RKO (cell line): ENCODE measurements at places on chromosomes 2 and 18.

GRCh38 chr2:6924101-6924923 lies 7.1 kb downstream of the RNF144A start:
- DNase-seq = no peak

GRCh38 chr2:12201369-12201768 lies 454.9 kb downstream of the LPIN1 start:
- DNase-seq = no peak

DNA sequence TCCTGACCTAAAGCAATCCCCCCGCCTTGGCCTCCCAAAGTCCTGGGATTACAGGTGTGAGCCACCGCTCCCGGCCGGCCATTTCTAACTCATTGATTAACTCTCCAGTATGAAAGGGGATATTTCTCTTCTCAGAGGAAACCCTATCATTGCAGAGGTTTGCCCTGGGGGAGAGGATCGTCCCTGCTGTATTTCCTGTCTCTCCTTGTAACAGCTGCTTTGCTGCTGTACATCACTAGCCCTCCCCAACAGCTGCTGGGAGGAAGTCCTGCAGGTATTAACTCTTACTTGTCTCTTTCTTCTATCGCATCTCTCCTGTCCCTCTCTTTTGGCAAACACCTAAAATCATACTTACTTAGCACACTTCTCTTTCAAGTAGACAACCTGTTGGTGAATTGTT lies 219.0 kb upstream of the DSEL start:
- no peak for DNase-seq

- DNase-seq = peak; percentile 97
Observed at GRCh38 chr2:201233192-201233811, 27.0 kb upstream of the CASP8 start.

GRCh38 chr2:176501617-176502016 lies 232.4 kb downstream of the MTX2 start:
- no peak for DNase-seq

DNA sequence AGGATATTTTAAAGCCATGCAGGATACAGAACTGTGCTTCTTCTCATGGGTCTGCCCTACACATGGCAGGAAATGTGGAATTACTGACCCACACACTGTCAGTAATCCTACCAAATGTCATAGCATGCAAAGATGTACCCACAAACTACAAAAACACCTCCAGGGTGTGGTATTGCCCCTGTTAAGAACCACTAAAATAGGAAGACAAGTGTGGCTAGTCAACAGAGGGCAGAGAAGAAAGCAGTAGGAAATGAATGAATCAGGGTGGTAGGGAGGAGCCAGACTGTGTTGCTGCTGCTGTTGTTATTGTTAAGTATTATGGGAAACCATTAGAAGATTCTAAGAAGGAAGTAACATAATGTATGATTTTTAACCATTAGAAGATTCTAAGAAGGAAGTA lies 556.7 kb upstream of the ACVR2A start:
- DNase-seq = no peak

- DNase-seq = no peak
Observed at GRCh38 chr18:54250846-54251261, 18.5 kb upstream of the POLI start.

- DNase-seq = no peak
Observed at GRCh38 chr2:200253639-200254038, 52.9 kb upstream of the SPATS2L start.

GRCh38 chr2:233262562-233262961 lies 11.1 kb downstream of the ATG16L1 start:
- DNase-seq = no peak

- DNase-seq = no peak
Observed at GRCh38 chr2:55137024-55137958, 87.0 kb upstream of the RTN4 start.

DNA sequence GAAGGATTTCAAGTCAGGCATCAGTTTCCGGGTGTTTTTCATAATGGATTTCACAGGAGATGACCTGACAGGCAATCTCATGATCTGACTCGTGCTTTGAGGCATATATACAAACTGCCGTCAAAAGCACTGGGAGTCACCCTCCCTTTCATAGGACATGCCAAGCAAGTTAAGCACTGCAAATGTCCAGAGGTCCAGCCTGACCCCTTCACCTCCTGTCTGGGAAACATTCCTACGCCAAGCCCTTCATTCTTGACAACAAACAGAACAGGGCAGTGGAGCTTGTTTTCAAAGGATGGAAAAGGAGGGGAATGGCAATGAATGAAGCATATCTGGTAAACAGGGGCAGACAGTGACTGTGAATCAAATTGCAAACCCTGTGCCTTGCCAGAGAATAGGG lies 963.6 kb downstream of the BCL11A start:
- no peak for DNase-seq

DNA sequence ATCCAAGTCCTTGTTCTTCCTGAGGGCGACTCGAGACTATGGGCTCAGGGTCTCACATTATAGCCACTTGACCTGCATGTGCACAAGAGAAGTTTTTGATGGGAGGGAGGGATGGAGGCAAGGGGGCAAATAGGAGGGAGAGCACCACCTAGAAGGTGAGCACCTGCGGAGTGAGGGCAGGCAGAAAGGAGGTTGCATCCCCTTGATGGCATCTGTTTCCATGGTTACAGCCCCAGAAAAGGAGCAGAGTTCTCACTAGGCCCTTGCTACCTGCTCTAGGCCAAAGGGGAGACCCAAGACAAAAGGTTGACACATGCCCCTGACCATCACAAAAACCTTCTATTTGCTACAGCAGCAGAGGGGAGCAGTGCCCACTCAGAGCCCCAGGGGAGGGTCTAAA lies 131.5 kb upstream of the SERTAD2 start:
- DNase-seq = no peak

DNA sequence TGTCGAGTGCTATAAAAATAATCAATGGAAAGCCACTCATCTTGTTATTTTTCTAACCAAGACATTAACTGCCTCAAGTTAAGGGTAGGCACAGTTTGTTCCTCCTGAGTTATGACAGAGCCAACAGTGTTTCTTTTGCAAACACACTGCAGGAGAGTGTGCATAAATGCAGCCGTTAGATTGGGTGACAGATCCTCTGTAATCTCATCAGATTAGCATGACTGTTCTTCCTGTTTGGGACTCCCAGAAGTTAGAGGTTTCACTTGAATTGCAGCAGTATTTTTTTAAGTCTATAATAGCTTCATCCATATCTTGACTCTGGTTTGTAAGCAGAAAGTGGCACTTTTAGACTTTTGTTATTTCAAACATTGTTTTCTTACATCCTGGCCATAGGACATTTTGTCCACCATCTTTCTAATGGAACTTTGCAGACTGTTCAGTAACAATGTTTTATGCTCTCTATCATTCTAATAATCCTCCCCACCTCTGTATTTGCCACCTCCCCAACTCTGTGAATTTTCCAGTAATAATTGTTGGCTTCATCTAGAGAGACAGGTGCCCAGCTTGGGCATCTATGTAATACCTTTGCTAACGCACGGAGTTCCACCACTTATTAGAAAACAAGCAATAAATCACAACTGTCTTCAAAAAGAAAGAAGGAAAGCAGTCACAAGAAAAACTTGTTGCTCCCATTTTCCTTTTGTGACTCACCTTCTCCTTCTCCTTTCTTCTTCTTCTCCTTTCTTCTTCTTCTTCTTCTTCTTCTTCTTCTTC lies 560.0 kb downstream of the ADCYAP1 start:
- DNase-seq = no peak

DNA sequence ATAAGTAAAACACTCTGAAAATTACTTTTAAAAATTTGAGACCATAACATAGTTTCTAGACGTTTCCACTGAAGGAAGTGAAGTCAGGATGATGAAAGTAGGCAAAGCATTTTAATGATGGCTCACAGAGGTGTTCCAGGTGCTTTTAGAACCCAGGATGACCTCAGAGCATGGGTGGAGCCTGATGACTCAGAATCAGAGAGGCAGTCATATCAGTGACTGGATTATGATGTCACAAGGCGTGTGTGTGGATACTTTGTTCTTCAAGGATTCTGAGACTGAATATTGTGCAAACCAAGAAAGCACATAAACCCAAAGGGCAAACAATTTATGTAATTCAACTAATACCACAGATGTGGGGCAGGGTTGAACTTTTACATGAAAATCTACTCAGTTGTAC lies 208.0 kb upstream of the FBXO11 start:
- DNase-seq = peak; percentile 70

DNA sequence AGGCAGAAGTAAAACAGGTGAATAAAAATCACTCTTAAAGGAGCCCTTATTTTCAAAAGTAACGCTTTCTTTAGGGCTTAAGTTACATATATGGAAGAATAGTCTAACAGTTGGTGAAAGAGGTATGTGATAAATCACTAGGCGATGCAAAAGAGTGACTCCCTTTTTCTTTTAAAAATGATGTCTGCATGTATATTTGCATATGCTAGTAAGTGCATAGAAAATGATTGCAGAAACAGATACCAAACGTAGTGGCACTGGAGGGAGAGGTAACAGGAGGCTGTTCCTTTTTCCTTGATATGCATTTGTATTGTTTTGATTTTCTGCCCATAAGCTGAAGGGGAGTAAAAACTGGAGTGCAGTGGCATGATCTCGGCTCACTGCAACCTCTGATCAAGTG lies 158.3 kb downstream of the PRPF40A start:
- DNase-seq = no peak

- no peak for DNase-seq
Observed at GRCh38 chr2:180747728-180748127, 232.7 kb upstream of the UBE2E3 start.

GRCh38 chr2:216633616-216634369 lies 573 bp downstream of the IGFBP2 start:
- peak; percentile 21 for DNase-seq

- no peak for DNase-seq
Observed at GRCh38 chr2:126725580-126725979, 69.6 kb downstream of the GYPC start.

DNA sequence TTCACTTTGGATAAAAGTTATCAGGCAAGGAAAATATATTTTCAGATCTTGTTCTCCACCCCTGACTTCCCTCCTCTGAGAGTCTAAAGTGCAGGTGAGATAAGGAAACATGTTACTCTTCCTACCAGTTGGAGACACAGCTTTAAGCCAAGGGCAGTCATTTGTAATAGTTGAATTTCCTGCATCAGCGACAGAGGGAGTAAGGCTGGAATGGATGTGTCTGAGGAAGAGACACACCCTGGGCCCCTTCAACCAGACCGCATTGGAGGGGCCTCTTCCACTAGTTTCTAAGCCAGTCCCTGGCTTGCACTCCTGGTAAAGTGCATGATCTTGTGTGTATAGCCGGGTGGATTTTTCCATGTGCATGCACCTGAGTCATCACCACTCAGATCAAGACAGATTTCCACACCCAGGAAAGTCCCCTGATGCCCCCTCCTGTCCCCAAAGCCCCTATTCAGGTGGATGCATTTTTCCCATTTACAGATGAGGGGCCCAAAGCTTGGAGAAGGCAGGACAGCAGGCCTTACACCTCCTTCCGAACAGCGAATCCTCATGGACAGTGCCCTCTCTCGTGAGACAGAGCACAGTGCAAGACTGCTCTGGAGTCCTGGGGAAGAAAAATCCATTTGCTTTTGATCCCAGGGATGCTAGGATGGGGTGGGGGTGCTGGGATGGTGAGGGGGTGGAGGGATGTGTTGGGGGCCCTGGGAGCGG lies 66.7 kb upstream of the SH3RF3 start:
- DNase-seq = no peak

- no peak for DNase-seq
Observed at GRCh38 chr2:70709275-70710037, 58.5 kb downstream of the ADD2 start.

DNA sequence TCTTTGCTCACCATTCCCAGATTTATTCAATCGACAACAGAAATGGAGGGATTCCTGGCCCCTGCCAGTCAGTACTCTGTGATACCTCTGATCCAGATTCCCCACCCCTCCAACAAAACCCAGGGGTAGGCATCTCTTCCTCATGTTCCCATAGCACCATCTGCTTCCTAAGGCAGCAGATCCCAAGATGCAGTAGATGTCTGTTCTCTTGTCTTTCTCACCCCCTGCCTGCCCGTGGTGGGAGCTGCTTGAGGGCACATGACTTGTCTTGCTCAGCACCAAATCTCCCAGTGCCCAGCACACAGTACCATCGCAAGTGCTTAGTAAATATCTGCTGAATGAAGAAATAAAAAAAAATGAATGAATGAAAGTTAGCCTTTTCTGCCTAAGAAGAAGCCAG lies 98.2 kb downstream of the ZBTB7C start:
- no peak for DNase-seq

GRCh38 chr2:226489775-226490541 lies 309.7 kb downstream of the IRS1 start:
- DNase-seq = peak; percentile 36

- DNase-seq = no peak
Observed at GRCh38 chr2:177783091-177783490, 289.5 kb downstream of the PDE11A start.

DNA sequence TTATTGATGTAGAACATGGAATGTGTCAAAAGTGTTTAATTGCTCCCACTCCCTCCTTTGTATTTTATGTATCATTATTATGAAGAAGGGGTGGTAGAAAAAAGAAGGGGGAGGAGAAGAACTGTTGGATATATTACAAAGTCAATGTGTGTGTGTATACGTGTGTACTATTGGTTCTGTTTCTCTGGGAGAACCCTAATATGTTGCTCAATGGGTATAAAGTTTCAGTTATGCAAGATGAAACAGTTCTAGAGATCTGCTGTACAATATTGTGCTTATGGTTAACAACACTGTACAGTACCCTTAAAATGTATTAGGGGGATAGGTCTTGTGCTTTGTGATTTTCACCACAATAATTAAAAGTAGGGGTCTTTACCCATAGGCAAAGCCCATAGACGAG lies 58.1 kb upstream of the ZC3H15 start:
- no peak for DNase-seq

DNA sequence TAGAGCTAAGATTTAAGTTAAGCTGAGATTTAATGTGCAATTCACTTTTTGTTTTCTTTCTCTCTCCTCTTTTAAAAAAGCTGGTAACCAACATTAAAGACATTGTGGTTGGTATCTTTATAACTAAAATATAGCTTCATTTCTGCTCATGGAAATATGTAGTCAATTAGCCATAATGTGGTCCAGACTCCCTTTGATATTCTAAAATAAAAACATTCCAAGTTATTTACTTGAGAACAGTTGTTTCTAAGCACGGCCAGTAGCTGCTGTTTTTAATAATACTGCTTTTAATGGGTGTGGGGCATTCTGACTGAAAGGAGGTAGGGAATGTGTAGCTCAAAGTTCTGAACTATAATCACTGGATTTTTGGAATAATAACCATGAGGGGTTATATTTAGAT lies 183.3 kb upstream of the FBXO11 start:
- DNase-seq = no peak

DNA sequence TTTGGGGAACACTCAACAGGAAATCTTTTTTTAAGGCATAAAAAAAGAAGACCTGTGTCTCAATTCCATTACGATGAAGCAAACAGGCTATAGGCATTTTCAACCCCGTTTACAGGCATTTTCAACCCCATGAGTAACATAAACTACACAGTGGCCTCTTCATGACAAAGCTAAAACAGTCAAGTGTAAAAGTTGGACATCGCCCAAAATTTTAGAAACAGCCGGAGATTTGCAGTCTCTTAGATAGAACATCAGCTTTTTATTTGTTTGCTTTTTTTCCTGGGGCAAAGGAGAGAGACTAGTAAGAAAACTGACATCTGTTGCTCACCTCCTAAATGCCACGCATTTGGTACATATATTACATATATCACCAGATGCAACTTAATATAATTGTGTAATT lies 173.7 kb downstream of the CMPK2 start:
- DNase-seq = no peak

- no peak for DNase-seq
Observed at GRCh38 chr2:174764280-174765255, at the start of gene CHRNA1. TSS of gene CHRNA1 (minus strand) at chr2:174764472. CDS start at chr2:174764394, 78 bp downstream.

- DNase-seq = no peak
Observed at GRCh38 chr2:158716921-158717320, 78.2 kb upstream of the DAPL1 start.
